A673 (cell line): ENCODE measurements at places on chromosomes 1 and 21. TPM values are rescaled to one million over a fixed set of nuclear protein-coding genes. Genes with fewer than 3 reads are reported as not detected.

Gene CLCA4
- not detected in 2 replicates for total RNA-seq

Gene C1orf226
- 27.9 and 34.3 TPM in 2 replicates for total RNA-seq

Gene OR2L5
- total RNA-seq, result not detected in 2 replicates

Gene BRDT
- not detected in 2 replicates for total RNA-seq

Gene KCNA3
- total RNA-seq, result 0.15 and 0.43 TPM in 2 replicates
